Occipital lobe (tissue), 3 donors: ENCODE measurements at places on chromosomes 5 and 9. TPM values are rescaled to one million over a fixed set of nuclear protein-coding genes. Genes with fewer than 3 reads are reported as not detected.

DNA sequence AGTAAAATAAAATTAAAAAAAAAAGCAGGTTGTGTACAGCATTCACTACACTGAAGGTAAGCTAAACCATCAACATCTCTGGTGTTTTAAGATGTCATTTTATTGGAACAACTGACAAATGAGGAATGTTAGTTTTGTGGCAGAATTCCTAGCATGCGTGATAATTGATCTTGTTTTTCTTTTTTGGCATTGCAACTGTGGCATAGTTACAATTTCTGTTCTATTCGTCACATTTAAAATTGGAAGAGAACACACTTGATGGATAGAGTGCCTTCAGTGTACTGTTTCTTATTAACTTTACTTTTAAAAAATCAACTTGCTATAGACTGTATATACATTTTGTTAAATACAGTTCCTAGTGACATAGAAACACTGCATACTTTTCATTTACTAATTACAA is 43.6 kb upstream of the TNFSF15 start:
- no peak for DNase-seq

GRCh38 chr9:16179566-16179965 is 626.7 kb downstream of the CCDC171 start:
- no peak for DNase-seq

GRCh38 chr9:28435456-28435855 is 862.2 kb upstream of the C9orf72 start:
- DNase-seq, result no peak

- no peak for DNase-seq
Measured at GRCh38 chr5:113336975-113337374, 97.8 kb downstream of the TSSK1B start.

- no peak for DNase-seq
Measured at GRCh38 chr9:94807556-94807955, 81.1 kb downstream of the AOPEP start.

The LCN15 gene
- not detected for total RNA-seq

DNA sequence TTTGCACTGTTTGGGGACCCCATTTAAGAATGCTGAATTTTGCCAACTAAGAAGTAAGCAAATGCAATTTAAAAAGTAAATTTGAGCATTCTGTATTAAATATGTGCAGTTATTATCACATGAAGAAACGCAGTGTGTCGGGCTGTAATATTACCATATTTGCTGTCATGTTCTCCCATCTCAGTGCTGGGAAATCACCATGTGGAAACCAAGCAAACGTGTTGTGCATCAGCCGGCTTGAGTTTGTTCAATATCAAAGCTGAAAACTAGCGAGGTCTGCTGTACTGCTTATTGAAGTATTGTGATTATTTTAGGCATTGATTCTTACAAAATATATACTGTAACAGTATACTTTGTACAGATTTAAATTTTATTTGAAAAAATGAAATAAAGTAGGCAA is 2.6 kb downstream of the IGIP start:
- DNase-seq, result no peak

- no peak for DNase-seq
Measured at GRCh38 chr5:103785569-103785968, 223.0 kb upstream of the NUDT12 start.

The SLC6A3 gene
- total RNA-seq, result not detected

The SPATA31E1 gene
- not detected for total RNA-seq

The TUSC1 gene
- total RNA-seq, result 10.5 TPM

- DNase-seq, result no peak
Measured at GRCh38 chr9:114143234-114143633, 12.1 kb upstream of the COL27A1 start.
